ENCODE measurements at places on chromosomes 1 and 21.

DNA sequence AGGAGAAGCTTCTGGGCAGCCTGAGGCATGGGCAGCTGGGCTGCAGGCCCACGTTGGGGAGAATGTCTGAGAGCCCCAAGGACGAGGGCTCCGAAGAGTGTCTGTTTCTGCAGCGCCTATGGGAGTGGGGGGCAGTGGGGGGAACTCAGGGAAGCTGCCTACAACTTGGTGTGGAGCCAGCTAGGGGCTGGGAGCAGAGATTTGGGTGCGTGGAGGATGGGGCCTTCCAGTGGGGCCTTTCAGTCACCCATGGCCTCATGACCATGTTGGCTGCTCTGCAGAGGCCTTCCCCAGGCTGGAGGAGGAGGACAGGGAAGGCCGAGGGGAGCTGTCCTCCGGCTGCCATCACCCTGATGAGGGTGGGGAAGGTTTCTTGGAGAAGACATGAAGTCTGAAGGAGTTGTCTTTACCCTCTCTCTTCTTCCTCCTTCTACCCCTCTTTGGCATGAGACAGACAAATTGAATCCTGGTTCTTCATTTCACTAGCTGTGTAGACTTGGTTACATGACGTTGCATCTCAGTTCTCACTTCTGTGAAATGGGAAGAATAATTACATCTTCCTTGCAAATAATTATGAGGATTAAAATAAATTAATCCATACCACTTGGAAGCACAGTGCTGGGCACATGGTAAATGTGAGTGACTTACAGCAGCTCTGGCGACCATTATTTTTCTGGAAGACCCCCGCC is 8.3 kb downstream of the PPFIA4 start:
- no peak for DNase-seq

DNA sequence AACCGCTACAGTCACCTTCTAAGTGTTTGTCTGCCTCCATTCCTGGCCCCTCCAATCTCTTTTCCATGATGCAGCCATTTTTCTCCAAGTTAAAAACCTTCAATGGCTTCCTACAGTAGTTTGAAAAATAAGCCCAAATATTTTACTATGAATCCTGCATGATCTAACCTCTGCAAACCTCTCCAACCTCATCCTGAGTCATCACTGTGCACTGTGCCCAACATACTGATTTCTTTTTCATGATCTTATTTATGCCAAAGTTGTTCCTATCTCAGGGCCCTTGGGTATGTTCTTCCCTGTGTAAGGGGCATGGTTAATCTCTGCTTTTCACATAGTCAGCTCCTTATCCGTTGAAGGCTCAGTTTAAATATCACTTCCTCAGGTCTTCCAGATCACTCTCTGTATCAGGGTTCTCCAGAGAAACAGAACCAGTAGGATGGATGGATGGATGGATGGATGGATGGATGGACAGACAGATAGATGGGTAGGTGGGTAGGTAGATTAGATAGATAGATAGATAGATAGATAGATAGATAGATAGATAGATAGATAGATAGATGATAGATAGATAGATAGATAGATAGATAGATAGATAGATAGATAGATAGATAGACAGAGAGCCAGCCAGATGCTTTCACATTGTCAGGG is 18.1 kb upstream of the PTPN14 start:
- DNase-seq, result no peak

DNA sequence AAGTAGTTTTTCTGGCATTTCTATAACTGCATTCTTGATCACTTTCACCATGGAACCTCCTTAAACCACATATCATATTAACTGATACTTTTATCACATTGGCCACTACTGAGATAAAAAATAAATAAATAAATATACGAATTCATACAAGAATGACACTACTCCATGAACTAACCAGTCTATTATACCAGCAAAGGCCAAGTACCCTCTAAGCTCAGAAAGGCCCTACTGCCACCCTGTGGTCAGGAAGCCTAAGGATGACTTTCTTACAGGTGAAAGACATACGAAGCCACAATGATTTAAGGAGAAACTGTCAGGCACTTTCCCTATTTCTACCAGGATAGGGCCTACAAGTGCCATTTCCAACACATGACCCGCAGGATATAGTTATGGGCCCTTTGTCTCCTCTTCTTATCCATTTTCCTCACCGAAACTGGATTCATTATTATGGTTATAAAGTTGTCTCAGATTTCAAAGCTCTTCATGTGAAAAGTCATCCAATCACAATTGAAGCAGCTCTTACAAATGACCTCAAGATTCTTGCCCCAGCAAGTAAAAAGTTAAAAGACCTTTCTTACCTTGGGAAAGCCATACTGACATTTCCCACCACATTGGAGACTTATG is 23.9 kb downstream of the DNAJC8 start:
- DNase-seq, result peak; percentile 41

DNA sequence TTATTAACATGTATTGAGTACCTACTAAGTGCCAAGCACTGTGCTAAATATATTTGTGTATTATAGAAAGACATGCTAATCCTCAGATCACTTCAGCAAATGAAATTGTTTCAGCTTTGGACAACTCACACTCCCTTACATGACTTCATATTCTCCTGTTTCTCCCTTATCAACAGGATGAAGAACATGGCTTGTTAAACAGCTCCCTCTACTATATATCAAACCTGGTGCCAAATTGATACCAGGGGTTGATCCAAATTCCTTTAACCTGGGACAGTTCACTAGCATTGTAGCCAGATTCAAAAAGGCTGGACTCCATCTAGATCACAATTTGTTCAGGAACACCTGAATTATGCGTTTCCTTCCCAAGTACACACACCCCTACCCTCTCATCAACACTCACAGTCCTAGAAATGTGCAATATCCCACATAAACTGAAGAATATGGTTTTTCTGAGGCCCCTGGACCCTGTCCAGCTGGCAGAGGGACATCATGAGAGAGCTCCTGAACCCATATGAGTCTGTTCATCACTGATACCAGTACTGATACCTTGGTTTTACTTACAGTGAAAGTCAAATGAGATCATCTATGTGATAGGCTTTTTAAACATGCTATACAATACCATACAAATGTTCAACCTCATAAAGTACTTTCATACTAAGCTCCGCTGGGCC is 47.0 kb upstream of the PALMD start:
- no peak for DNase-seq

GRCh38 chr1:62841587-62842169 is 57.7 kb downstream of the ATG4C start:
- DNase-seq, result peak; percentile 50

Measured in Panc1 (cell line).